ENCODE measurements at places on chromosomes 2 and 18.

DNA sequence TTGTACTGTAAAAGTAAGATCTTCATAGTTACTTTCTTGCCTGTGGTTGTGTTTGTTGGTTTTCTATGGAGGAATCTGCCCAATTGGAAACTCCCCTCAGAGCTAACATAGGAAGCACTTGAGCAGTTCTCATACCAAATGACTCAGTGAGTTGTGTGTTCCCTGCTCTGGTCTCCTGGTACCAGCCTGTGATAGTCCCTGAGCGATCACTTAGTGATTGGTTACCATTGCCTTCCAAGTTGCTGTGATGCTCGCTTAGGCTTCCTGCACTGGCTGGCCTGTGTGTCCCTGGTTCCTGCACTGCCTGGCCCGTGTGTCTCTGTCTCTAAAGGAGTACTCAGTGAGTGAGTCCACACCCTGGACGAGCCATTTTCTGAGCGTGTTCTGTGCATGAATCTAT is 133.0 kb downstream of the MAP4K4 start:
- H3K4me3 ChIP-seq: no peak overlapping the region
- H3K4me1 ChIP-seq: peaks cover 32% of the 10 kb centered on the region
- no peak overlapping the region for H3K27ac ChIP-seq
- no peaks in the 10 kb centered on the region for H3K27me3 ChIP-seq
- no peak for DNase-seq

DNA sequence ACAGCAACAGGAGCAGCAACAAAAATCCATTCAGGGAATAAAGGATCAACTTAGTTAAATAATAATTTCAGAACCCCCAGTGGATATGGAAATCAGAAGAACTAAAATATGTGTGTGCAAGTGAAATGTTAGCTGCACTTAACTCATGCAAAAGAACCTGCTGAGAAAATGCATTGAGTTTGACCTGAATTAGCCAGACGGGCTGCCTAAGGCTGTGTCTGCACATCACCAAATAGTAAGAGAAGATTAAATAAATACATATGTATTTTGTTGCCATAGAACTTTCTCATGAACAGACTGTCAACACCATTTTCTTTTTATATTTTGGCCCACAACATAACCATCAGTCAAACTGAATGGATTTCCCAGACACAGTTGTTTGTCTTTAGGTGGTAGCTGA is 262.0 kb upstream of the PIK3C3 start:
- no peak overlapping the region for H3K4me3 ChIP-seq
- H3K4me1 ChIP-seq: no peaks in the 10 kb centered on the region
- no peak overlapping the region for H3K27ac ChIP-seq
- H3K36me3 ChIP-seq: no peaks in the 10 kb centered on the region

- no peak for DNase-seq
- H3K27me3 ChIP-seq: no peaks in the 10 kb centered on the region
- no peak overlapping the region for H3K4me3 ChIP-seq
- no peaks in the 10 kb centered on the region for H3K4me1 ChIP-seq
- H3K27ac ChIP-seq: no peak overlapping the region
Observed at GRCh38 chr2:68734176-68734575, 435 bp upstream of the ARHGAP25 start.

GRCh38 chr2:30932870-30933269 is 125.6 kb upstream of the CAPN13 start:
- no peak overlapping the region for H3K4me3 ChIP-seq
- H3K27me3 ChIP-seq: no peaks in the 10 kb centered on the region
- no peak overlapping the region for H3K27ac ChIP-seq
- H3K4me1 ChIP-seq: no peaks in the 10 kb centered on the region
- DNase-seq: no peak

DNA sequence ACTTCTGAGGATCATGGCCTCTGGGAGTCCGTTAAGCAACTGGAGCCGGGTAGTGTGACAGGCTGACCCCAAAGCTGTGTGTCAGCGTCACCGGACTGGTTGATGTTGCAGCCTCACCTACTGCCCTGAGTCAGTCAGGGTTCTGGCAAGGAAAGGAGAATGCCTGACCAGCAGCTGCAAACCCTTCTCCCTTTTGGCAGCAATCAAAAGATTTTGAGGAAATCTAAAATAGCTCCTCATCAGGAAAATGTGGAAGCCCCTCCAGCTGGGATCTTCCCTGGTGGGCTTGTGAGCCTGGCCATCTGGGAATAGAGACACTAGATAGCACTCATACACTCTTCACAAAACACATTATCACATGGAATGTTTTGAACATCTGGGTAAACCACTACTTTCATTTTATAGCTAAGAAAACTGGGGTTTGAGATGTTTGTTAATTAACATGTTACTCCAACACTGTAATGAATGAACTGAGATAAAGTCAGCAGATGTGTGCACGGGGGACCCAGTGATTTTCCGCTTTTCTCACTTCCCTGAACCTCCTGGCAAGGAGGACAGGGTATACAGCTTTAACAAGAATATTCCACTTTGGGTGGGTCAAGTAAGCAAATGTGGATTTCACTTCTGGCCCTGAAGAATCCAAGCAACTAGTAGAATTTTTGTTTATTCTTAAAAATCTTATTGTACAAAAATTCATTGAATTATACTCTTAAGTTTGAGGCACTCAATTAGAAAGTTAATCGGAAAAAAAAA is 24.7 kb downstream of the CLUL1 start:
- no peaks in the 10 kb centered on the region for H3K4me1 ChIP-seq
- H3K27ac ChIP-seq: no peak overlapping the region
- H3K27me3 ChIP-seq: no peaks in the 10 kb centered on the region
- no peak for DNase-seq
- no peak overlapping the region for H3K4me3 ChIP-seq

- H3K27ac ChIP-seq: no peak overlapping the region
- H3K36me3 ChIP-seq: no peaks in the 10 kb centered on the region
- no peaks in the 10 kb centered on the region for H3K27me3 ChIP-seq
- H3K4me3 ChIP-seq: no peak overlapping the region
Observed at GRCh38 chr2:238019962-238020361, 40.8 kb upstream of the SCLY start.

GRCh38 chr2:190413421-190413820 is 5.3 kb downstream of the MFSD6 start:
- H3K27ac ChIP-seq: no peak overlapping the region
- H3K4me1 ChIP-seq: no peaks in the 10 kb centered on the region
- no peak overlapping the region for H3K4me3 ChIP-seq
- no peaks in the 10 kb centered on the region for H3K27me3 ChIP-seq
- H3K36me3 ChIP-seq: no peaks in the 10 kb centered on the region

DNA sequence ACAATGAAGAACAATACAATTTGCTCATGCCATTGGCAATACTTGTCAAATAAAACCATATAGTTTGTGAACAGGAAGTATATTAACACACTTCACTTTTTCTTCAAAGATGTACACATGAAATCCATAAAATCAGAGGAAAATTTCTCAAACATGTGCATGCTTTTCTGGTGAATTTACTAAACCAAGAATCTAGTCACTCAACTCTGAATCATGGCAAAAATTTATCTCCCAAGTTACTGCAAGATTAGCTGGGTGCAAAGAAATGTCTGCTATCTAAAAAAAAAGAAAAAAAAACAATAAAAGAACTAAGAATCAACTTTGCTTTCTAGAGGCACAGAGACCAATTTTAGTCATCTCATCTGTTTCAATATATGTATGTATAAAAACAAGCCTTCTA is 419.2 kb downstream of the NR4A2 start:
- H3K4me3 ChIP-seq: no peak overlapping the region
- no peaks in the 10 kb centered on the region for H3K27me3 ChIP-seq
- no peak overlapping the region for H3K27ac ChIP-seq
- H3K4me1 ChIP-seq: no peaks in the 10 kb centered on the region
- DNase-seq: no peak

GRCh38 chr18:70139138-70139537 is 66.3 kb downstream of the RTTN start:
- no peak overlapping the region for H3K27ac ChIP-seq
- H3K27me3 ChIP-seq: no peaks in the 10 kb centered on the region
- DNase-seq: no peak
- no peak overlapping the region for H3K4me3 ChIP-seq

DNA sequence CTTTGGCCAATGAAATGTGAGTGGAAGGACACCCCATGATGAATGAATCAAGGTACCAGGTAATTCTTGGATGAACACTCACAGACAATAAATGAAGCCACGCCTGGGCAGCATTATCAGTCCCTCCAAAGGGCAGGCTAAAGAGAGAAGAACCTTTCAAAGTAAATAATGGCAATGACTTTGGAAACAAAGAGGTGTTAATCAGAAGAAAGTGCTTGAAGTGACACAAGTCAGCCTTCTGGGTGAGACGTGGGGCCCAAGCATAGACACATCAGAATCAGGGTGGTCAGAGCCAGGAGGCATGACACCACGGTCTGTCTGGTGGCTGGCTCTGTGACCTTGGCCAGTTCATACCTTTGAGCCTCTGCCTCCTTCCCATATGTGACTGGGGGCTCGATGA is 103.3 kb downstream of the POLR1A start:
- no peaks in the 10 kb centered on the region for H3K27me3 ChIP-seq
- no peak overlapping the region for H3K4me3 ChIP-seq
- no peaks in the 10 kb centered on the region for H3K36me3 ChIP-seq
- peaks cover 20% of the 10 kb centered on the region for H3K4me1 ChIP-seq
- DNase-seq: no peak

DNA sequence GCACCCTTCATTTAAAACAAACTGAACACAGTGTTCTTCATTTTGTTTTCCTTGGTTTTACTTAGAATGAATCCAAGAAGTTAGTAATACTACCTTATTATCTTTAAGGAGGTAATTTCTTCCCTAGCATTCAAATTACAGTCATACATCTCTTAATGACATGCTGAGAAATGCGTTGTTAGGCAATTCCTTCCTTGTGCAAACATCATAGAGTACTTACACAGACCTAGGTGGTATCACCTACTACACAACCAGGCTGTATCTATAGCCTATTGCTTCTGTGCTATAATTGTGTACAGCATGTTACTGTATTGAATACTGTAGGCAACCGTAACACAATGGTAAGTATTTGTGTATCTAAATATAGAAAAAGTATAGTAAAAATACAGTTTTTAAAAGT is 8.4 kb upstream of the CABYR start:
- no peaks in the 10 kb centered on the region for H3K36me3 ChIP-seq
- no peak overlapping the region for H3K4me3 ChIP-seq
- H3K27me3 ChIP-seq: no peaks in the 10 kb centered on the region
- H3K27ac ChIP-seq: no peak overlapping the region

All from testis (tissue), 5 donors.